EH (cell line): ENCODE measurements at places on chromosomes 5 and 9.

- no peak for DNase-seq
Measured at GRCh38 chr5:74103131-74104023, 477.4 kb downstream of the ARHGEF28 start.

GRCh38 chr5:124025306-124025845 lies 513.4 kb downstream of the CSNK1G3 start:
- no peak for DNase-seq

- DNase-seq = peak; percentile 89
Measured at GRCh38 chr9:110950041-110950645, 88.1 kb downstream of the LPAR1 start.

DNA sequence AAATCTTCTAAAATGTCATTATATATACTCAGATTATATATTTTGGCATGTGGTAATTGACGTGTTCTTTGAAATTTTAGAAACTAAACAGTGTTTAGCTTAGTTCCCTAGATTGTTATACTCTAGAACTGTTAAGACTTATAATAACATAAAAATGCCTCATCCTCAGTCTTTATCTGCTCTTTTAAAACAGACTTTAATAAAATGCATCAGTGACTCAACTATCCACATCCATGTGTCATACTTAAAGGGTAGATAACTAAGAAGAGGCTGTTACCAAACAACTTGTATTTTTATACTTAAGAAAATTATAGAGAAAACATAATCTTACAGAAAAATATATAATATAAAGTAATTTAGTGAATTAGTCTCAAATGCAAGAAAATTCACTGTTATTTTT lies 15.2 kb downstream of the NFIL3 start:
- DNase-seq = peak; percentile 62

GRCh38 chr5:77498952-77499351 lies 6.8 kb upstream of the WDR41 start:
- no peak for DNase-seq

DNA sequence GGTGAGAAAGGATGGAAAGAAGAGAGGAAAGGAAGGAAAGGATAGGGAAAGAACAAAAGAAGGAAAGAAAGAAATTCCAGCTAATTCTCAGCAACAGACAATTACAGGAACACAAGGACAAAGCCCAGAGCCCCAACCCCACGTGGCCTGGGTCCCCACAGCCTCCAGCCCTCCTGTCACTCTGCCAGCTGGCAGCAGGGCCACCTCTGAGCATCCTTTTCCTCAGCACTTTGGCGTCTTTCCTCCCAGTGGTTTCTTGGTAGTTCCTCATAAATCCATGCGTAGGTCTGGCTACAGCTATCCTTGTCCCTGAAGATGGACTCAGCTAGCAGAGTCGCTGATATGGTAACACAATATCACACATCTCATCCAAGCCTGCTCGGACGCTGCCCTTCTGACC lies 28.3 kb downstream of the ADAMTS2 start:
- DNase-seq = no peak

DNA sequence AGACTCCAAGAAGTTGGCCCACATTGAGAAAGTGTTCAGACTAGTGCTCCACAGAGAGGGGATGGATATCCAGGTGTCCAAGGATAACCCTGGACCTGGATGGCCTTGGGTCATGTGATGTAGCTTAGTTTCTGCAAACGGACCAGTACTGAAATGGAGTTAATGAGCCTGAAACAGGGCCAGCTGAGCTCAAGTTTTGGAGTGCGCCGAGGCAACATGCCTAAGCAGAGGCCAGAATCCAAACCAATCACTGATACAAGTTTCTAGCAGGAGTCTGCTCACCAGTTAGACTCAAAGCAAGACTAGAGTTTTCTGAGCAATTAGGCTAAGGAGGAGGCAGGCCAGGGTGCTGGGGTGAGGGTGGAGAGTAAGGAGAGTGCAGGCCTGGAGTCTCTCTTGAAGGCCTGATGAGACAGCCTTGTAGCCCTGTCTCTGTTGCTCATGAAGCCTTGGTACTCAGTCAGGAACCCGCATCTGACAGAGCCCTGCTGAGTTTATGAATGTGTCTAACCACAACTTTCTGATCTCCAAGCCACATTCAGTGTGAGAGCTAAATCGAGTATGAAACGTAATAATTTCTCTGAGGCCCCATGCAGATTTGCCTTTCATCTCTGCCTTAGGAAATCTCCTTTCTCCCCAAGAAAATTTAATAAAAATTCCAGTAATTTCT lies 68.9 kb upstream of the EQTN start:
- no peak for DNase-seq

DNA sequence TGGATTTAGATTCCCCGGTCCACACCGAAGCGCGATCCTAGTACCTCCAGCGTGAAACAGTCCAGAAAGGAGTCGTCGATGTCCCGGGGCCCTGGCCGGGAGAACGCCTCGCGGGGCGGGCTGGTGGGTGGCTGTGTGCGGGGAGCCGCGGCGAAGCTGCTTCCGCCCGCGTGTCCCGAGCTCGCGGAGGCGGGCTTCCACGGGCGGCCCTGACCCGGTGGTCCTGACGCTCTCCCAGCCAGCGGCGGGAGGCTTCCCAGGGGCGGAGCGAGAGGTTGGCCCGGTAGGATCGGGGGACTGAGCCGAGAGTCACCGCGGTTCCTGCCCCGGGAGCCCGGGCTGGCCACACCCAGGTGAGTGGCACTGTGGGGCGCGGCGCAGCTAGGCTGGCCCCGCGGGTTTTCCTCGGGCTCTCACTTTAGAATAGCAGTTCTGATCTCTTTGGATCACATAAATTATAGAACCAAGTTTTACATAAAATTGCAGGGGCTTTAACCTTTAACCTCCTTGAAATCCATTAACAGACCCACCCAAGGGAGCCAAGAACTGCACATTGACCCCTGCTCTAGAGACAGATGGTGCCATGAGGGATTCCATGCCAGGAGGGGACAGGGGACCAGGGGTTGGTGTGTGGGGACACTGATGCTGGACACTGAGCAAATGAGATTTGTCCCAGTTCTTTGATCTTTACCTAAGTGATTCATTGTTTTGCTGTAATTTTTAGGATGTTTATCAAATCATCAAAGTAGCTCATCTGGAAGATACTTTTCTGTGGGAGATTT lies 29.2 kb upstream of the IL31RA start:
- peak; percentile 3 for DNase-seq

GRCh38 chr9:76642701-76643209 lies 121.5 kb upstream of the PCA3 start:
- no peak for DNase-seq

GRCh38 chr5:123813937-123814624 lies 302.1 kb downstream of the CSNK1G3 start:
- DNase-seq = peak; percentile 83

DNA sequence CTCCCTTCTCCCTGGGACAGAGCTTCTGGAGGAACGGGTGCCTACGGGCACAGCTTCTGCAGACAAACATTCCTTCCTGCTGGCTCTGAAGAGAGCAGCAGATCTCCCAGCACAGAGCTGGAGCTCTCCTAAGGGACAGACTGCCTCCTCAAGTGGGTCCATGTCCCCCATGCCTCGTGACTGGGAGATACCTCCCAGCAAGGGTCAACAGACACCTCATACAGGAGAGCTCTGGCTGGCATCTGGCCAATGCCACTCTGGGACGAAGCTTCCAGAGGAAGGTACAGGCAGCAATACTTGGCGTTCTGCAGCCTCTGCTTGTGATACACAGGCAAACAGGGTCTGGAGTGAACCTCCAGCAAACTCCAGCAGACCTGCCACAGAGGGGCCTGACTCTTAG lies 227.9 kb downstream of the SPATA31D1 start:
- DNase-seq = no peak

DNA sequence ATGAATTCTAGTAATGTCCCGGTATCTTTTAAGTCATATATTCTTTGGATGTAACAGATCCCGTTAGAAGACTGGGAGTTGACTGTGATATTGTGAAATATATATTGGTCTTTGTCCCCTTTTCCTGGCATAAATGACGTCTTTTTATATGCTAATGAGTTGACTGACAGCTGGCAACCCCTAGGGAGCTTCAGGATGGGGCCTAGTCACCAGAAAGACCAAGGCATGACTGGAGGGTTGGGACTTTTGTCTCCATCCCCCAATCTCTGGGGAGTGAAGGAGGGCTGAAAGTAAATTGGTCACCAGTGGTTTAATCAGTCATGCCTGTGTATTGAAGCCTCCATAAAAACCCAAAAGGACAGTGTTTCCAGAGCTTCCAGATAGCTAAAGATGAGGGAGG lies 241.6 kb downstream of the PJA2 start:
- no peak for DNase-seq

- peak; percentile 66 for DNase-seq
Measured at GRCh38 chr9:127545196-127546124, 66.6 kb upstream of the STXBP1 start.

- DNase-seq = peak; percentile 72
Measured at GRCh38 chr5:39498278-39498952, 73.6 kb upstream of the DAB2 start.

DNA sequence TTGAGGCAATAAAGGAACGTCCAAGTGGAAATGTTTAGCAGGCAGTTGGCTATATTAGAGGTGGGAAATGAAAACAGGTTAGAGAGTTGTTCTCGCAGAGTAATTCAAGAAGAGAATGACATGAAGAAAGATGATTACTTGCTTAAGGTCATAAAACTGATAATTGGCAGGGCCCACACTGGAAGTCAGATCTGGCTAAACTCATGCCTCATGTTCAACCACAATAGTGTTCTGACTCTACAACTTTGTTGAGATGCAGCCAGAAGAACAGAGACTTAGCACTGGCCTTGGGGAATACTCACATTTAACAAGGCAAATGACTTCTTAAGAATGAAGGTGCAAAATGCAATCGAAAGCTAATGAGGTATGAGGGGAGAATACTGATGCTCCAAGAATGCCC lies 27.2 kb upstream of the TNFSF8 start:
- DNase-seq = no peak

GRCh38 chr5:78763659-78764189 lies 115.2 kb upstream of the LHFPL2 start:
- DNase-seq = no peak

DNA sequence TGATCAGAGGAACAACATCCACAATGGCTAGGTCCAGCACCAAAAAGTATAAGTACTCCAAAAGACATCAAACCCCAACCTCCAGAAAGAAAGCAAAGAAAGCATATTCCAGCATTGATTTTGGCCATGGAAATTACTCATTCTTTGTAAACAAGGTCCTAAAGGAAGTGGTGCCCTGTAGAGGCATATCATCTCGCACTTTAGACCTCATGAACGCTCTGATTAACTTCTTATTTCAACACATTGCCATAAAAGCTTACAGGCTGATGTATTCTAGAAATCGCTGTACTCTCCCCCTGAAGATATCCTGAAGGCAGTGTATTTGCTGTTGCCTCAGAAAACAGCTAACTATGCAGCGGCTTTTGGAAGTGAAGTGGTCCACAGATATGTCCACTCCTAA lies 82.7 kb upstream of the TNPO1 start:
- DNase-seq = no peak

DNA sequence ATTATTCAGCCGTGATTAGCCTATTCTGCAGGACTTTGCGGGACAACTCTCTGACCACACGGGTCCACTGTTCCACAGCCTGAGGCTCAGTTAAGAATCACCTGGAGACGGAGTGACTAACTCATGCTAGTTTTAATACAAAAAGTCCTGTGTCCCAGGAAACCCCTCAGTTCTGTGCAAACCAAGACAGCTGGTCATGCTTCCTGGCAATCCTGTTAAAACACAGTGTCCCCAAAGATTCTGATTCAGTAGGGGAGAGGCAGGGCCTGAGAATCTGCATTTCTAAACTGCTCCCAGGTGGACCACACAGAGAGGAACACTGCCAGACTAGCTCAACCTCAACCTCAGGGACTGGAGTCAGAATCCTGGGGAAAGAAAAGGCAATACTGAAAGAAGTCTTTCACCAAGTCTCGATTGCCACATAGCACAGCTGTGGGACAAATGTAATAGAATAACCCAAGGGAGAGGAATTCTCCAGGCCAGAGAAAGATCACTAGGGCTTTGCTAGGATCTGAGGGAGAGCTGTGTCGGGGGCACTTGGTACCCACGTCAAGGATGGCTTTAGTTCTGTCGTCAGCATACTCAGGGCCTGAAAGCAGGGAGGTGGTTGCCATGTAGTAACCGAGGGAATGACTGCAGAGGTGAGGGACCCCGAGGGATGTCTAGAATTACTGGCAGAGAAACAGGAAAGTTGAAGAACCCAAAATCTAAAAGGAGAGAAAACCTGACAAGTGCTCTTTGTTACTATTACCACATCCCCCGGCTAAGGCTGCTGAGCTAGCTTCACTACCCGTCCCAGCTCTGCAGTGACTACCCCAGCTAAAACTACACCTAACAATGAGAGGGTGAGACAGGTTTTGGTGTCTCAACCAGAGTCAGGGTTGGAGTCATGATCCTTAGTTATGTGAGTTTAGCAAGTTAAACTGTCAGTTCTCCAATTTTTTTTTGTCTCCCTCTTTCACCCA lies 8.6 kb downstream of the SUSD1 start:
- peak; percentile 39 for DNase-seq

GRCh38 chr5:137034764-137035479 lies 464.2 kb downstream of the SPOCK1 start:
- DNase-seq = no peak

GRCh38 chr5:134833340-134834032 lies 12.3 kb upstream of the C5orf24 start:
- peak; percentile 84 for DNase-seq

DNA sequence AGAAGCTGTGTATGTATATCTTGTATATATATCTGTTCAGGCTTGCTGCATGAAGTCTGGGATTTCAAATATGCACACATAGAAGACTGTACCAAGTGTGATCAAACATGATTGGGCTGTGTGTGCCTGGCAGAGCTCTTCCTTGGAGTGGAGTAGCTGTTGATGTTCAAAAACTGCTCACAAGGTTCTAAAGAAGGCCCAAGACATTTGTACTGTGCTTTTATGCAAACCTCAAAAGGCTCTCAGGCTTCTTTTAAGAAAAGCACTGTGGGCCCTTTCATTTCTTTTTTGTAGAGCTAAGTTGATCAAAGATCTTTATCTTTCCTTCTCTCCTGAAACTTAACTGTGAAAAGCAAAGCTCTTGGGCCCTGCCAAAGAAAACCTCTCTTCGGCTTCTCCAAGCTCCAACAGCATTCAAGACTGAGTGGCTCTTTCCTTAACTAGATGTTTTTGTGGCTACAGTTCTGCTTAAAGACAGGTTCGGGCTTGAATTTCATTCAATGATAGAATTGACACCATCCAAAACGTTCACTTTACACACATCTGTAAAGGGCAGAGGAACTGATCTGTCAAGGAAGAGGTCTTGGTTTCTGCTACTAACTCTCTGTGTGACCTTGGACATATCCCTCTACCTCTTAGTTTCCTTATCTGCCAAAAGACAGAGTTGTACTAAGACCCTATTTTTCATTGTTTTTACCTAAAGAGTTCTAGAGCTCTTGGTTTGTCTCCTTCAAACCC lies 105.8 kb upstream of the IL6ST start:
- no peak for DNase-seq
